Neural progenitor cell (in vitro differentiated cells): ENCODE measurements at places on chromosomes 13 and 19. TPM values are rescaled to one million over a fixed set of nuclear protein-coding genes. Genes with fewer than 3 reads are reported as not detected.

Gene VSTM2B
- total RNA-seq = 0.59 TPM in 1 of 2 replicates, not detected in the other

Gene SLC7A1
- 12.4 and 16.2 TPM in 2 replicates for total RNA-seq

Gene FPR1
- total RNA-seq = not detected in 2 replicates

Gene CBY2
- 0.31 TPM in 1 of 2 replicates, not detected in the other for total RNA-seq

Gene LILRA1
- total RNA-seq = not detected in 2 replicates

Gene CPB2
- total RNA-seq = not detected in 2 replicates

Gene CEACAM3
- total RNA-seq = not detected in 2 replicates

Gene ZNF829
- 5.9 and 8.0 TPM in 2 replicates for total RNA-seq

Gene SWSAP1
- total RNA-seq = 1.0 and 1.5 TPM in 2 replicates

Gene ADGRE3
- total RNA-seq = not detected in 2 replicates

Gene HIPK4
- 0.34 TPM in 1 of 2 replicates, not detected in the other for total RNA-seq

Gene CGB3
- not detected in 2 replicates for total RNA-seq

Gene ZNF439
- 5.2 and 6.5 TPM in 2 replicates for total RNA-seq

Gene EDNRB
- 2.0 and 2.2 TPM in 2 replicates for total RNA-seq

Gene HNRNPL
- total RNA-seq = 436 and 583 TPM in 2 replicates

Gene BEST2
- total RNA-seq = not detected in 2 replicates

Gene FFAR1
- total RNA-seq = 0.06 TPM in 1 of 2 replicates, not detected in the other

Gene CGB8
- total RNA-seq = not detected in 2 replicates

Gene BCAM
- 7.1 and 16.9 TPM in 2 replicates for total RNA-seq
